ENCODE measurements at places on chromosomes 1 and 21.
A peak's percentile ranks its signal among the peaks of the same experiment; 100 is the strongest.

- no peak for DNase-seq
Observed at GRCh38 chr1:174761901-174762585, 237.7 kb upstream of the CACYBP start.

DNA sequence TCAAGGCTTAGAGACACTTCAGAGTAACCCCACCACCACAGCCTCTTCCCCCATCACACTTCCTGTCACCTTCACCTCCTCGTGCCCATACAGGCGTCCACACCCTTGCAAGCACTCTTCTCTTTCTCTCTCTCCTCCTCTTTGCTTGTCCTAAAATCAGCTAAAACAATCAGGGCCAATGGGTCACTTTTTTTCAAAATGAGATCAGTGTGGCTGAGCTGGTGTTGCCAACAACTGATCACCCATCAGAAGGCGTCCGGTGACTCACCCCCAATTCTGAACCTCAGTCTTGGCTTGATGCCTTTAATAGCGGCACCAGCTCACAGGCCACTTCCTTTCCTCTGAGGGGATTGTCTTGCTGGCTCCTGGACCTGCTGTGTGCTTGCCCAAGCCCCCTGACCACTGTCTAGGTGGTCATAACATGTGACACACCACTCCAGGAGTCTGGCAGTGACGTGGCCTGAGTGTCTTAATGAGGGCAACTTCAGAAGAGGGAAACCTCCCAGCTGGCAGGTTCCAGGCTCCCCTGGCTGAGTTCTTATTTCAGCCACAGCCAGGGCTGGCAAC, 1.6 kb downstream of the DRAXIN start:
- peak; percentile 47 for DNase-seq

DNA sequence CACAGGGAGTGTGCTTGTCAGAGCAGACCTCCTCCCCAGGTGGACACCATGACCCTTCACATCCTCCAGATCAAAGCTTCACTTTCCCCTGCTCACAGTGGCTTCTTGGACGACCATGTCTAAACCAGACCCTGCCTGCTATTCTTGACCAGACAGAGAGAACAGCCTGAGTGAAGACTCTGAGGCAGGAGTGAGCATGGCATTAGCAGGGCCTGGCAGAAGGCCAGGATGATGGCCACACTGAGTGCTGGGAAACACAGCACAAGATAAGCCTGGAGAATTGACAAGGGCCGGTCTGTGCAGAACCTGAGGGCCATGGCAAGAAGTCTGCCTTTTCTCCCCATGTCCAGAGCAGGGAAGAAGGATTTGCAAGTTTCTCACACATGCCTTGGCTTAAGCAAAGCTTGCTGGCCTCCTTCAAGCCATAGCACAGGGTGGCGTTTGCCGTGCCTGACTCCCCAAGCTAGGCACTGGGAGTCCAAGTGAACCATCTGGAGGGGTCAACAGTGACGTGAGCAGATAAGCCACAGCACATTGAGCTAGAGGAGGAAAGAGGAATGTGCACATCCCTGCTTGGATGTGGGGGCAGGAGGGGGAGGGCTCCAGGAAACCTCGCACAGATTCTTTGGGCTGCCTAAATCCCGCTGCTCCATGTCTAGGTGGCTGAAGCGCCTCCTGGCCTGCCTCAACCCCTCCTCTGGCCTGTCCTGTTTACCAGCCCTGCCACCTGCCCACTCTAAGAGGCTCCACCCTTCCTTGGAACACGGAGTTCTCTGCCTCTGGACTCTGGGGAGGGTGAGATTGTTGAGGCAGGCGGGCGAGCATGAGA, 87.1 kb downstream of the CD58 start:
- DNase-seq = no peak

GRCh38 chr1:48023488-48023887, 26.3 kb upstream of the TRABD2B start:
- DNase-seq = no peak

DNA sequence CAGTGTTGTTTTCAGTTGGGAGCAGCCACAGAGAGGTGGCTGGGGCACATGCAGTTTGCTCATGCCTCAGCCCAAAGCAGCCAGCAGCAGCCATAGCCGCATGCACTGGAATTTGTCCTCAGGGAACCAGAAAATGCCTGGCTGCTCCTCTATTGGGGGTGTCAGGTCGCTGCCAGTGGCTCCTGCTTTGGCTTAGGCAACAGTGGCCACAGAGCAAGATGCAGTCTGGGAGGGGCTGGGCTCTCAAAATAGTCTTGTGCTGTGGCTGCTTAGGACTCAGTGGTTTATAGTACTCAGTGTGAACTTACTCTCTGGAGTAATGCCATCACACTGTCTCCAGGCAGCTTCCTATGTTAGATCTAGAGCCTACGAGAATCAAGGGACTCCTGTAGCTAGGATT, 25.0 kb downstream of the CD55 start:
- DNase-seq = no peak

DNA sequence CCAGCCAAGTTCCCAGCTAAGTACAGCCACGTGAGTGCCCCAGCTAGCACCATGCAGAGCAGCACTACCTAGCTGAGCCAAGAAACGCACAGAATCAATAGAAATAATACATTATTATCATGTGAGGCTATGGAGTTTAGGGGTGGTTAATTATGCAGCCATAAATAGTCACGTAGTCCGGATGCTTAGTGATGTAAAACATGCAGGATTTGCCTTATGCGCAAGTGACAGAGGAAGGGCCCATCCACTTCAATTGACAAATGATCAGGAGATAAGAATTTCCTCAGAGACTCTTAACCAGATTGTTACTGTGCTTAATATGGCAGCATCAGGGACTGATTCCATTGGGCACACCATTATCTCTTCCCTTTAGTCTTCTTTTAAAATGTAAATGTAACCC, 44.8 kb upstream of the DUSP10 start:
- no peak for DNase-seq

GRCh38 chr1:111354584-111354983, 63.9 kb downstream of the CHIA start:
- no peak for DNase-seq

GRCh38 chr1:218272366-218272765, 12.7 kb upstream of the RRP15 start:
- no peak for DNase-seq

DNA sequence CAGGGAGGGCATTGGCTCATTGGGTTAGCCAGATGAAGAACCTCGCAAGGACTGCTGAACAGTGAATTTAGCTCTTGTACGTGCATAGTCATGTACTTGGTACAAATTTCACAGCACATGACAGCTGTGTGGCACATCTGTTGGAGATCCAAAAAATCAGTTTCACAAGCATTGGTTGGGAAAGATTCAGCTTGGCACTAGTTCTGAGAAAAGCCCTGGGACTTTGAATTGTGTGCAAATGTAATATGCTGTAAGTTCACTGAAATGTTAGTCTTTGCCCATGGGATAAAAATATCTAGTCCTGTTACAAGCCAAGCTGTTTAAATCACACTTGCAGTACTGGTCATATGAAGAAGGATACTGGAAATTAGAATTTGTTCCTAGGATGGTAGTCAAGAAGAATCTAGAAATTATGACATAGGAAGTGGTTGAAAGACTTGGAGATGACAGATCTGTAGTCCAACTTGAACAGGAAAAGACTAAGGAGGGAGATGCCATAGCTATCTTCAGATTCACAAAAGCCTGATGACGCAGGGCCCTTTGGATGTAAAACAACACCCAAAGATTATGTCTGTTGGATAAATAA, 19.2 kb downstream of the LAMC2 start:
- no peak for DNase-seq

DNA sequence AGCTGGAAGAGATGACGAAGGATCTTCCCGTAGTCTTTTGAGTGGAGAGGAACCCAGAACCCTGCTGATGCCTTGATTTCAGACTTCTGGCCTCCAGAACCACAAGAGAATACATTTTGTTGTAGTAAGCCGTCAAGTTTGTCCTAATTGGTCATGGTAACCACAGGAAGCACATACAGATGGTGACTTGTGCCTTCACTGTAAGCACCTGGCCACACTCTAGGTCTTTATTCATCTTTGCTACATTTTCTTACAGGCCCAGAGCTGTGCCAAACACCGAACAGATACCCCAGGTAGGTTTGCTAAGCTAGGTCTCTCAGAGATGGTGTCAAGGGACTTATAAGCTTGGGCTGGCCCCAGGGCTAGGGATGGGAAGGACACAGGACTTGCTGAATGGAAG, 4.8 kb downstream of the DHRS3 start:
- DNase-seq = no peak

GRCh38 chr1:204617256-204618147, 68.0 kb downstream of the LRRN2 start:
- no peak for DNase-seq

Measured in hypothalamus (tissue), 51 donors.